ENCODE measurements at places on chromosomes 11 and 22.

DNA sequence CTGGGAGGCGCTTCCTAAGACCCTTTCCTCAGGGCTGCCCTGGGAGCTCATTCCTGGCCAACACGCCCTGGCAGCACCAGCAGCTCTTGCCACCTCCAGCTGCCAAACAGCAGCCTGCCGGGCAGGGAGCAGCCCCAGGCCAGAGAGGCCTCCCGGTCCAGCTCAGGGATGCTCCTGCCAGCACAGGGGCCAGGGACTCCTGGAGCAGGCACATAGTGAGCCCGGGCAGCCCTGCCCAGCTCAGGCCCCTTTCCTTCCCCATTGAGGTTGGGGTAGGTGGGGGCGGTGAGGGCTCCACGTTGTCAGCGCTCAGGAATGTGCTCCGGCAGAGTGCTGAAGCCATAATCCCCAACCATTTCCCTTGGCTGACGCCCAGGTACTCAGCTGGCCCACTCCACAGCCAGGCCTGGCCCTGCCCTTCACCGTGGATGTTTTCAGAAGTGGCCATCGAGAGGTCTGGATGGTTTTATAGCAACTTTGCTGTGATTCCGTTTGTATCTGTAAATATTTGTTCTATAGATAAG, 7.6 kb downstream of the SLC39A13 start:
- DNase-seq = no peak

GRCh38 chr22:48919187-48919590, 908.5 kb downstream of the BRD1 start:
- no peak for DNase-seq

- DNase-seq = no peak
These were observed 73.7 kb downstream of the ARHGAP42 start for GRCh38 chr11:100760744-100761143.

- DNase-seq = peak; percentile 93
These were observed at the start of gene KIRREL3 for GRCh38 chr11:127000291-127000968. TSS of gene KIRREL3 (minus strand) at chr11:127000770.

DNA sequence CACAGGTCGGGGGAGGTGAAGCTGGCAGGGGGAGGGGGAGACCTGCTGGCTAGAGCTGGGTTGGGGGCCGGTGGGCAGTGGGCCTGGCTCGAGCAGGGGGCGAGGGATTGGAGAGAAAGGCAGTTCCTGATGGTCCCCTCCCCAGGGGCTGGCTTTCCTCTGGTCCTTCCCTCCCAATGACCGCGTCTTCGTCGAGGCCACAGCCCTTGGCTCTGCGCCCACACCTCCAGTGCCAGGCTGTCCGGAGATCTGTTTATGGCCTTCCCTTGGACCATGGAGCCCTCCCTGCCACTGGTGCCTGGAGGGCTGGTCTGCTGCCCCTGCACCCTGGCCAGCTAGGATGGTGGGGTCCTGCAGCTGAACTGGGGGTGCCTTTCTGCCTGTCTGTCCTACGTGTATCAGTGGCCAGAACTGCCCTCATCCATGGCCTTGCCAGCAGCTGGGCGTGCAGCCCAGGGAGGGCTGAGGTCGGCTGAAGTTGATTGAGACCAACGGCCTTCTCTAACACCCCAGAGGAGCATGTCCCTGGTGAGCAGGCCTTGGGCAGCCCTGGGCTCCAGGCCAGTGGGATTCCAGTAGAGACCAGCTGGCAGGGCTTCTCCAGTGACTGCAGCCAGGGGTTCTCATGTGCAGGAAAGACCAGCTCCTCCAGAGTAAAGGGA, 12.3 kb downstream of the TANGO2 start:
- DNase-seq = no peak

- DNase-seq = no peak
These were observed 1.6 kb upstream of the QSER1 start for GRCh38 chr11:32890843-32891656.

- no peak for DNase-seq
These were observed 33.7 kb upstream of the PRR5 start for GRCh38 chr22:44668190-44668885.

DNA sequence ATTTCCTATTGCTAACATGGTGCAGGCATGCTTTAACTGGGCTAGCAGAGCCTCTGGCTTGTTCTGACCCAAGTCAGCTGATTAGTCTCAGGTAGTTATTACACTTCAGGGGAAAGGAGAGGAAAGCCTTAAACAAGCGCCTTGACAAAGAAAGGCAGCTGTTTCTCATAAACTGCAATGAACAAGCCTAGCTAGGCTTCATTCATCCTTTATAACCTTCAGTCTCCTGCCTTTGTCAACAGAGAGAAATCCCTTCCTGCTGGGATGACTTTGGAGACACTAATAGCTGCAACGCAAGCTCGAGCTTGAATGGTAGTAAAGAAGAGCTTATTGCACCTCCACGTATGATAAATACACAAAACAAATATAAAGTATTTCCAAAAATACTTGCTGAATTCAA, 68.4 kb downstream of the CCDC34 start:
- no peak for DNase-seq

GRCh38 chr11:131146827-131147490, 223.5 kb upstream of the NTM start:
- DNase-seq = no peak

DNA sequence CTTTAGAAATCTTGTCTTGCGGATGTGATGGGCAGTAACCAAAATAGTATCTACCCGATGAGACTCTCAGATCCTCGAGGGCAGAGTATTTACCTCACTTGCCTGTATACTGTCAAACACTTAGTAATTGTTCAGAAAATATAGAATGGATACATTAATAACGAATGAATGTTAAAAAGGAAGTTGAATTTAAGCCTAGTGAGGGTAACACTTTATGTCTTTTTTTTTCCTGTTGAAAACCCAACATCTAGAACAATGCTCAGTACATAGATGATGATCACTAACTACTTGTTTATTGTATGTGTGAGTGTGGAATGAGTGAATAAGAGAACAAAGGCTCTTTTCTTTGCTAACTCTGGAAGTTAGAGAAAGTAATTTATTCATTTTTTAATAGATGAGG, 195.7 kb downstream of the MIAT start:
- no peak for DNase-seq

DNA sequence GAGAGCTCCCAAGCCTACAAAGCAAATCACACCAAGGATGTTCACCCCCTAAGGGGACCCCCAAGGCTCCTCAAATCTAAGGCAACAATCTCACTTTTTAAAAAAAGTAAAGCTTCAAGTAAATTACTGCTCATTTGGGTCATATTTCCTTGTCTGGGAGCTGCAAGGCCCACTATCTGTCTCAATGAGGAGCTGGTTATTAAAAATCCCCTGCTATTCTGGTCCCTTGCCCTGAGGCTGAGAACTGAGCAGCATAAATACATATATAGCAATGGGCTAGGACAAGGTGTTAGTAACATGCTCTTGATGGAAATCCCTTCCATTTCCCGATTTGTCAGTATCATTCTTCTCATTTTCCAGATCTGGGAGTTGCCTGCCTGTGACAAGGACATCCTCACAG, 119.2 kb downstream of the ETS1 start:
- DNase-seq = no peak

DNA sequence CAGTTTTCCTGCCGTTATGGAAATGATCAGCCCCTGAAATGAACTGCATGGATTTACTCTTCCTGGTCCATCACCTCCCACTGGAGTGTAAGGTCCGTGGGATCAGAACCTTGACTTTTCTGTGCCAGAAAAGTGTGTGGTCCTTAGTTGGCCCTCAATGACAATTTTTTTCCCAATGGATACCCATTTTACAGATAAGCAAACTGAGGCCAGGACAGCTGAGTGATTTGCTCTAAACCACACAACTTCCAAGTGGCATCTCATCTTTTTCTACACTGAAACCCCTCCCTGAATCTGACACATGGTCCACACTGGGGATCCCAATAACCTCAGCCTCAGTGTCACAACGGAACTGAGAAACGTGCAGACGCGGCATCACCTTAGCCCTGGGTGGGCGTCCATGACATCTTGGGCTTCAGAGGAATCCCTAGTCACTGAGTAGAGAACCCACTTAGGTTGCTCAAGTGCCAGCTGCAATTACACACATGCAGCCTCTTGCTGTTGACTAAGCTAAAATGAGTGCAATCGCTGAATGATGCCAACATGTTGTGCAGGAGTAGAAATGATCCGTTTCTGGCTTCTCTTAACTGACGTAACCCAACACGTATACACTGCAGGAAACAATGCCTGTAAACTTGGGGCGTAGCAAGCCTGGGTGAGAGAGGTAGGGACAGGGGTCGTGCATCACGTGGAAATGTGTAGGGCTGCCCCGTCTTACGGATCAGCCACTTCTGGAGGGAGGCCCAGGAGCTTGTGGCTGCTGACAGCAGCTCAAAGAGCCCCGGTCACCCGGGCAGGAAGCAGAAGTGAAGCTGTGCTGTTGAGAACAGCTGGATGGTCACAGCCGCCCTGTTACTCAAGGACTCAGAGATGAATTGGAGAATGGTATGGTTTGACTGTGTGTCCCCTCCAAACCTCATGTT, 136.3 kb downstream of the SHANK2 start:
- no peak for DNase-seq

DNA sequence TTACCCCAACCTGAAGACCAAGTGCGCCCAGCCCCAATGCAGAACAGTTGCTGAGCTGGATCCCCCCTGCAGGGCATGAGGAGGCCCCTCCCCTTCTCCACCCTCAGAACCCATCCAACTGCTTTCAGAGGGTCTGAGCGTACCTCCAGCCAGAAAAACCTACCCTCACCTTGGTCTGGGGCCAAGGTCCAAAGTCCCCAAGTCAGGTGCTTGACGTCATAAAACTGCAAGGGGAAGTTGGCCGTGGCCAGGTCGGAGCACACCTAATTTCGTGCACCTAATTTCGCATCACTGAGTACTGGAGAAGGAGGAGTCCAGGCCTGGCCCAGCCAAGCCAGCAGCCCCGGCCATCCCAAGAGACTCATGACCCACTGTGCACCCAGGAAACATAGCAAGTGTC, 289.8 kb downstream of the CTTN start:
- no peak for DNase-seq

DNA sequence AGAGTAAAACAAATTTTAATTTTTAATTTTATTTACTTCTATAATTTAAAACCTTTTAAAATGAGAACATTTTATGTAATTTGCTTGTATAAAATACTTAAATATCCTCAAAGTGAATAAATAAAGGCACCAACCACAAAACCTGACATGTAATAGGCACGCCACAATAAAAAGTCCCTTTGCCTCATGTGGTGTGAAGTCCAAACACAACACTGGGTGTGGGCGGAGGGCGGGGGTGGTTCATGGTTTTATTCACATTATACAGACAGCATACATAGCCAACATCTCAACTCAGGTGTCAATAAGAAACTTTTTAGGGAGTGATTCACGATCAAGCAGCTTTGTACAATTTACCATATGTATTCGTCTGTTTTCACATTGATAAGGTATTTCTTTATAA, 107.9 kb downstream of the ANO3 start:
- no peak for DNase-seq

GRCh38 chr22:44604991-44605390, 97.0 kb upstream of the PRR5 start:
- DNase-seq = no peak

DNA sequence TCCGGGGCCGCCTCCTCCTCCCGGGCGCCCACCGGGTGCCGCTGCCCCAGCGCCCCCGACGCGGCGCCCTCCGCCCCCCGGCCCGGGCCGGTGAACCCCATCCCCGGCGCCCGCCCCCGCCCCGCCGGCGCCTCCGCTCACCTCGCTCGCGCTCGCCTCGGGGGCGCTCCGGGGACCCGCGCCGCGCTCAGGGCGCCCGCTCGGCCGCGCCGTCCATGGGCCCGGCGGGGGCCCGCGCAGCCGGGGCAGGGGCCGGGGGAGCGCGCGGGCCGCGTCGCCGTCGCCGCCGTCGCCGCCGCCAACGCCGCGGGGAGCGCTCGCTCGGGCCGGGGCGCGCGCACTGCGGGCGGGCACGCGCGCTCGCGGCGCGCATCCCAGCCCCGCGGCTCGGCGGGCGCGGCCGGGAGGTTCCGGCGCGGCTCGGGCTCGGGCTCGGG, 293 bp downstream of the DUSP8 start:
- DNase-seq = no peak

DNA sequence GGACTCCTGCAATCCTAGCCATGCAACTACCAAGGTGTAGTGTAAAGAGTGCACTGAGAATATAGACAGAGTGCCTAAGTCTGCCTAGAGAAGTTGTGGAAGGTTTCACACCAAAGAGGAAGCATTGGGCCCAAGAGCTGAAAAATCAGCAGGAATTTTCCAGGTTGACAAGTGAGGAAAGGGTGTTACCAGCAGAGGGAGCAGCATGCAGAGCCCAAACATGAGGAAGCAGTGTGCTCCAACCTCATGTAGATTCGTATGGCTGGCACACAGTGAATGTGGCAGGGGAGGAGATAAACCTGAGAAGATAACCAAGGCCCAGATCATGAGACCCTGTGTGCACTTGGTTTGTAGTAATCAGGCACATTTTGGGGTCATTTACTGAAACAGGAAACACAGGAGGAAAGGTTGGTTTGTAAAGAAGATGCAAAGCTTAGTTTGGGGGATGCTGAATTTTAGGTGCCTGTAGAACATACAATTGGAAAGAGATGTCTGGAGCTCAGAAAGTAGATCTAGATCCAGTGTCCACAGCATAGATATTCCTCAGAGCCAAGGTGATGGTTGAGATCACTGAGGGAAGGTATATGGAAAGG, 1.7 kb downstream of the HPX start:
- peak; percentile 70 for DNase-seq

DNA sequence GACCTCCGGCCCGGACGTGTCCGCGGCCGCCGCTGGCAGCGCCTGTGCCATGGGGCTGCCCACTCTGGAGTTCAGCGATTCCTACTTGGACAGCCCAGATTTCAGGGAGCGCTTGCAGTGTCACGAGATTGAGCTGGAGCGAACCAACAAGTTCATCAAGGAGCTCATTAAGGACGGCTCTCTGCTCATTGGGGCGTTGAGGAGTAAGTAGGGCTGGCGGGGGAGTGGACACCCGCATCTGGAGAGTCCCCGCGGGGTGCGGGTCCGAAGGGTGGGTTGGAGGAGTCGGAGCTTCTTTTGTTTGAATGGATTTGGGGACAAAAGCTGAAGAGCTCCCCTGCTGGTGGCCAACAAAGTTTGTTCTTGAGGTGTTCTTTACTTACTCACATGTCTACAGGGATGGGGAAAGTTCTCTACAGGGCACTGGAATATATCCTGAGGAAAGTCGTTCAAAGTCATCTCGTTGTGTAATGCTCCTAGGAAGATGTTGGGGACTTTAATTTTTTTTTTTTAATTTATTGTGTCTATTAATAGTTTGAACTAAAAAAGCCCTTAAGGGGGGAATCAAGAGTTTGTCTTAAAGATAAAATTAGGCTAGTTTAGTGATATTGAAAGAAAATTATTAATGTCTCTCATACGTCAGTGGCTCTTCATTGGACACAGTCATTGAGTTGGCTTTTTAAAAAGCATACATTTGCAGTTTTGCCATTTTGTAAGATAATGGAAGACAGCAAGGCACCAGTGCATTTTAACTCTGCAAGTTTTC, 725 bp downstream of the ARHGAP42 start:
- peak; percentile 77 for DNase-seq

All from posterior cingulate gyrus (tissue), 11 donors.